A549 treated with AZD2906 at 1 μM for 4 hours (cell line): ENCODE measurements at places on chromosomes 4 and X. TPM values are rescaled to one million over a fixed set of nuclear protein-coding genes. Genes with fewer than 3 reads are reported as not detected.

SLITRK2 gene
- not detected in 5 replicates for total RNA-seq

MAGEA2 gene
- 0.05 to 0.14 TPM (median 0.13 TPM) in 3 of 5 replicates, not detected in the others for total RNA-seq

XPNPEP2 gene
- total RNA-seq = not detected in 5 replicates

C4orf50 gene
- not detected in 5 replicates for total RNA-seq

TRIML2 gene
- 30.7 to 47.1 TPM (median 37.1 TPM) in 5 replicates for total RNA-seq

LDB2 gene
- not detected in 5 replicates for total RNA-seq

CXorf38 gene
- 9.3 to 12.4 TPM (median 10.7 TPM) in 5 replicates for total RNA-seq

CTAG1A gene
- not detected in 5 replicates for total RNA-seq

KLHL5 gene
- 44.6 to 72.6 TPM (median 57.2 TPM) in 5 replicates for total RNA-seq

KCNE5 gene
- 0.06 to 0.14 TPM (median 0.08 TPM) in 5 replicates for total RNA-seq

MAGED4B gene
- 8.4 to 15.5 TPM (median 13.6 TPM) in 5 replicates for total RNA-seq

BMPR1B gene
- 4.3 to 8.1 TPM (median 5.9 TPM) in 5 replicates for total RNA-seq

SYTL5 gene
- 0.23 to 0.31 TPM (median 0.26 TPM) in 5 replicates for total RNA-seq

AFP gene
- 1.6 to 5.0 TPM (median 2.0 TPM) in 5 replicates for total RNA-seq

NPFFR2 gene
- total RNA-seq = not detected in 5 replicates

MGARP gene
- 0.46 to 0.79 TPM (median 0.68 TPM) in 5 replicates for total RNA-seq

CT55 gene
- total RNA-seq = not detected in 5 replicates

ADH4 gene
- not detected in 5 replicates for total RNA-seq

PPP4R3C gene
- not detected in 5 replicates for total RNA-seq
